ENCODE measurements at places on chromosomes 4 and X.

GRCh38 chr4:110840221-110840654, 217.4 kb upstream of the PITX2 start:
- DNase-seq, result no peak

DNA sequence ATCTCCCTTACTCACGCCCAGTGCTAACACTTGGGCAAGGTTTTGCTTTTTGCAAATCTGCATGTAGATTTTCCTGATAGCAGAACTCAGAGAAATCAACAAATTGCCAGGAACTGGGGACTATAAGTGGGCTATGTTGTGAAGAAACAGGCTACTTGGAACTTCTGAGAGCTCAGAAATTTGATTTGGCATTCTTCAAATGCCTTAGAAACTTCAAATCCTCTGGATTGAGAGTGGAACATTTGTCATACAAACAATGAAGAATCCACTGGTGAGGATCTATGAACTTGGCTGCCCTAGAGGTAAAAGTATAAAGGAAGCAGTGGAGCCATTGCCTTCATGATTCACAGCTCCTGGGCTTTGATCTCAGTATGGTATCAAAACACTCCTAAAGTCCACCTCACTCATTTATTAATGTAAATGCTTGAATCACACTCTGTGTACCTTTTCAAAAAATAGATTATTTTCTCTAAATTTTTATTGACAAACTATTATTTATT, 126.0 kb downstream of the GLRA3 start:
- DNase-seq, result no peak

DNA sequence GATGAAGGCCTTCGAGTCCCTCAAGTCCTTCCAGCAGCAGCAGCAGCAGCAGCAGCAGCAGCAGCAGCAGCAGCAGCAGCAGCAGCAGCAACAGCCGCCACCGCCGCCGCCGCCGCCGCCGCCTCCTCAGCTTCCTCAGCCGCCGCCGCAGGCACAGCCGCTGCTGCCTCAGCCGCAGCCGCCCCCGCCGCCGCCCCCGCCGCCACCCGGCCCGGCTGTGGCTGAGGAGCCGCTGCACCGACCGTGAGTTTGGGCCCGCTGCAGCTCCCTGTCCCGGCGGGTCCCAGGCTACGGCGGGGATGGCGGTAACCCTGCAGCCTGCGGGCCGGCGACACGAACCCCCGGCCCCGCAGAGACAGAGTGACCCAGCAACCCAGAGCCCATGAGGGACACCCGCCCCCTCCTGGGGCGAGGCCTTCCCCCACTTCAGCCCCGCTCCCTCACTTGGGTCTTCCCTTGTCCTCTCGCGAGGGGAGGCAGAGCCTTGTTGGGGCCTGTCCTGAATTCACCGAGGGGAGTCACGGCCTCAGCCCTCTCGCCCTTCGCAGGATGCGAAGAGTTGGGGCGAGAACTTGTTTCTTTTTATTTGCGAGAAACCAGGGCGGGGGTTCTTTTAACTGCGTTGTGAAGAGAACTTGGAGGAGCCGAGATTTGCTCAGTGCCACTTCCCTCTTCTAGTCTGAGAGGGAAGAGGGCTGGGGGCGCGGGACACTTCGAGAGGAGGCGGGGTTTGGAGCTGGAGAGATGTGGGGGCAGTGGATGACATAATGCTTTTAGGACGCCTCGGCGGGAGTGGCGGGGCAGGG, 568 bp downstream of the HTT start:
- peak; percentile 30 for DNase-seq

- no peak for DNase-seq
These were observed 111.7 kb upstream of the RPS6KA3 start for GRCh38 chrX:20378233-20378920.

- DNase-seq, result no peak
These were observed 208.9 kb upstream of the ARHGEF9 start for GRCh38 chrX:63993936-63994335.

GRCh38 chr4:23942471-23942870, 52.6 kb upstream of the PPARGC1A start:
- DNase-seq, result no peak

- DNase-seq, result no peak
These were observed 97.4 kb upstream of the LRPAP1 start for GRCh38 chr4:3629665-3630064.

DNA sequence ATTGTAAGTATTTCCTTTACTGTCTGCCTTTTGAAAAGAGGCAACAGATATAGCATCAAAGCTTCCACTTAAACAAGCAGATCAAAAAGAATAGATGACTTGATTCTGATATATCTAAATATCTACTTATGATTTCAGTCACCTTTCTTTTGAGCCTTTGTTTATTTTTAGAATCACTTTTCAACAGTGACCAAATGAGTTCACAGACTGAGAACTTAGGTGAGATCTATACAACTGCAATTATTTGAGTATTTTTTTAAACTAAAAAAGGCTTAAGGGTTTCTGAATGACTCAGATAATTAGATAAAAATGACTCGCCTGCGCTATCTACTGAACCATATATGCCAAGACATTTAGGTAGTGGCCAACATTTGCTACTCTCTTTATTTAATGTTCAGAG, 166.7 kb upstream of the KCNIP4 start:
- no peak for DNase-seq

- DNase-seq, result no peak
These were observed 114.6 kb downstream of the DCTD start for GRCh38 chr4:182802621-182803020.

GRCh38 chr4:5760936-5761480, 50.0 kb downstream of the EVC start:
- no peak for DNase-seq

DNA sequence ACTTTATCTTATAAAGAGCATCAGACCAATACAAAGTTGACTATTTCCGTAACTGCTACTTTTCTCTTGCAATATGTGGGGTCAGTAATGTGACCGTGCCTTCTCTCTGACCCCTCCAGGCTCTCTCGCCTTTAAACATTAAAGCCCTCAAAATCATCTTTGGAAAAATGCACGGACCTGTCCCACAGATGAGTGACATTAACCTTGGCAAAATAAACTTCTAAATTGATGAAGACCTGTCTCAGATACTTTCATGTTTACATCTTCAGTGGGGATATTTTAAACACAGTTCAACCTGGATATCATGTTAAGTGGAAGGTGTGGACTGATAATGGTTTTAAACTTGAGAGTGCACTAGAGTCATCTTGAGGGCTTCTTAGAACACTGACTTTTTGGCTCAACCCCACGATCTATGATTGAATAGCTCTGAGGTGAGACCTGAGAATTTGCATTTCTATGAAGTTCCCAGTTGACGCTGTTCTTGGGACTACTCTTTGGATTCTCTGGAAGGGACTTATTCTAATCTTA, 26.7 kb upstream of the CXCL3 start:
- DNase-seq, result no peak

DNA sequence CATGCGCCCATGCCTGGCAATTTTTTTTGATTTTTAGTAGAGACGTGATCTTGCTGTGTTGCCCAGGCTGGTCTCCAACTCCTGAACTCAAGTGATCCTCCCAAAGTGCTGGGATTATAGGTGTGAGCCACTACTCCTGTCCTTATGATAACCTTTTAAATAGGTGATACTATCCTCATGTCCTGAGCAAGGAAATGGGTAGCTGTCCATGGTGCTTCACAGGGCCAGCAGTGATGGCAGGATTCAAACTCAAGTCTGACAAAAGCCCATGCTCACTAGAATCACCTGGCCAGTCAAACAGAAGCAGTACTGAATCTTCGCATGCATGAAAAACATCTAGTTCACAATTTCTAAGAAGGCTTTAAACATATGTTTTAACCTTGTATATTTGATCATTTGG, 235.1 kb downstream of the NR3C2 start:
- DNase-seq, result no peak

- DNase-seq, result no peak
These were observed 2.5 kb downstream of the AADAT start for GRCh38 chr4:170087163-170087700.

DNA sequence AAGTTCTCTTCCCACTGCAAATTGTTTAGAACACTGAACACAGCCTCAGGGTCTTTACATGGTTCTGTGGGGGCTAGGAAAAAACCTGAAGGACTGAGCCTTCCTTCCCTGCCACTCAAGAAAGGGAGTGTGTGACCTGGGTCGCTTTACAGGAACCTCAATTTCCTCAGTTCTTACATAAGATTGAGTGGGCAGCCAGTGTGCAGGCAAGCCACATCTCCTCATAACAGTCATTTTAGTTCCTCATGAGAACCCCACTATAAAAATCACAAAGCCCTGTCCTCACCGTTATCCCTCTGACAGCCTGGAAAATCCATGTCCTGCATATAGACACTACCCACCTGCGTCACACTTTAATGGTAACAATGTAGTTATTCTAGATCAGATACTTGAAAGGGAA, 2.1 kb upstream of the ETDC start:
- no peak for DNase-seq

Measured in stimulated activated CD4-positive, alpha-beta T cell treated with anti-CD3 and anti-CD28 coated beads, Interleukin-1b, Interleukin-23, amount 100 ng/mL, for 4 hours (primary cell).